ENCODE measurements at places on chromosomes 2 and 18.

GRCh38 chr2:112493858-112494648 lies 12.1 kb downstream of the TTL start:
- DNase-seq = peak; percentile 65

- peak; percentile 28 for DNase-seq
Observed at GRCh38 chr2:12008425-12009061, 262.1 kb downstream of the LPIN1 start.

- DNase-seq = no peak
Observed at GRCh38 chr2:8170552-8171327, 511.1 kb upstream of the ID2 start.

- DNase-seq = peak; percentile 39
Observed at GRCh38 chr2:135299658-135300244, 231.3 kb downstream of the ZRANB3 start.

DNA sequence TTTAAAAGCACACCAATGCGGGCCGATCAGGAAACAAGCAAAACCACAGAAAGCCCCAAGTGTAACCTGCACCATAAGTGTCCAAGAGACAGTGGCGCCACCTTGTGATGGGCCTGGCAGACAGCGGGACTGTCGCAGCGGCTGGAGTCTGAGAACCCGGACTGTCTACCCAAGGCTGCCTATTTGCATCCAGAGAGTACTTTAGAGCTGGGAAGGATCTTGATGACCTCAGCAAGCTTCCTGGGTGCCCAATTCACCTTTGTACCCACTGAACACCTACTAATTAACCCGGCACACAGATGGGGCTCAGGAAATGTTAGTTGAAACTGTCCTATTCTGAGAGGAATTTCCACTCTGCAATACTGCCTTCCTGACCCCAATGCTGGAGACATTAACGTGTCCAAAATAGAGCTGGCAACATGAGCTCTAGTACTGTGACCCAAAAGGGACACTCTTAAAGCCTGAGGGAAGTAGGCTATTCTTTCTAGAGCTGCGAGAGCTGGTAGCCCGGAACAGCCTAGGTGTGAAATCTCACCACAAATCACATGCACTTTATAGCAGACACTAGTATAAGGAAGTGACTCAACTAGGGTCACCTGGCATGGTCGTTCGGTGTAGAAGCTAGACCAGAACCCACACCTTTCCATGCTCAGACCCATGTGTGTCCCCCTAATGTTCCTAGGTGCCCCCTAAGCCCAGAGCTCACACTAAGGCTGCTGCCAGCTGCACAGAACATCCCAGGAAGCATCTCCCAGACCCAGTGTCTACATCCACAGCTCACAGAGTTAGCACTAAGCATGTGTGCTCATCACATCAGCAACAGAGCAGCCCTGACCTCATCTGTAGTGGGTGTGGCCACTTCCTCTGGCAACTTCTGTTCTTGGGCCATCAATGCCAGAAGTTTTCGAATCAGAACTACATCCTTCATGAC lies 25.4 kb downstream of the POLR1A start:
- DNase-seq = peak; percentile 79

DNA sequence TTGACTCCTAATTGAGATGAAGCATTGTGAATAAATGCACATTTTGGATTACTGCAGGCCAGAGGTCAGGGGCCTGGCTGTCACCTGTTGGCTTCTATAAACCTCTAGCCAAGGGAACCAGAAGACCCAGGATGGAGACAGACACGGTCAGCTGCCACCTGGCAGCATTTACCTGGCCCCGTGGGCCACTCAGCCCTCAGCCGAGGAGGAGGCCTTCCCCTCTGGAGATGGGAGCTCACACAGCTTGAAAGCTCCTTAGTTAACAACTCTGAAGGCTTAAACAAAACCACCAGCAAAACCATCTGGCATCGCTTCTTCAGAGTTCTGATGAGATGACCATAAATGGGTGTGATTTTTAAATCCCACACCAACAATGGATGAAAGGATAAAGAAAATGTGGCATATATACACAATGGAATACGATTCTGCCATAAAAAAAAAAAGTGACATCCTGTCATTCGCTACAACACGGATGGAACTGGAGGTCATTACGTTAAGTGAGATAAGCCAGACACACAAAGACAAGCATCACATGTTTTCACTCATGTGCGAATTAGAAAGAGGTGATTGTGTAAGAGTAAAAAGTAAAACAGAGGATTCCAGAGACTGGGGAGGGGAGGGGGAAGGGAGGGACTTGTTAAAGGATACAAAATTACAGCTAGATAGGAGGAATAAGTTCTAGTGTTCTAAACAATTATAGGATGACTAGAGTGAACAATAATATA lies 218.4 kb downstream of the TMEM163 start:
- DNase-seq = peak; percentile 3

DNA sequence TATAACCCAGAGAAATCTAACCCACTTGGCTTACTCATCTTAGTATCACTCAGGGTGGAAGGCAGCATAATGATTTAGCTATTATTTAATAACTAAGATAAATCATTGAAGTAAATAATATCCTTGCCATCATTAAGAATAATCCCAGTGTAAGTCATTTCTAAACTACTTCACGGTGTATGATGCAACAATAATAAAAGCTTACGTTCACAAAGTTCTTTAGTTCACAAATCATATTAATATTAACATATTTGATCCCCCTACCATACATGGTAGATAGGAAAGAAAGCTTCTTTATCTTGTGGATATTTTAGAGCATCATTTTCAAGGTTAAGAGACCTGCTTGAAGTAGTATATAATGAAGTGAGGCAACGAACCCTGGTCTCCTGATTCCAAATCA lies 401.0 kb downstream of the NCKAP5 start:
- DNase-seq = no peak

DNA sequence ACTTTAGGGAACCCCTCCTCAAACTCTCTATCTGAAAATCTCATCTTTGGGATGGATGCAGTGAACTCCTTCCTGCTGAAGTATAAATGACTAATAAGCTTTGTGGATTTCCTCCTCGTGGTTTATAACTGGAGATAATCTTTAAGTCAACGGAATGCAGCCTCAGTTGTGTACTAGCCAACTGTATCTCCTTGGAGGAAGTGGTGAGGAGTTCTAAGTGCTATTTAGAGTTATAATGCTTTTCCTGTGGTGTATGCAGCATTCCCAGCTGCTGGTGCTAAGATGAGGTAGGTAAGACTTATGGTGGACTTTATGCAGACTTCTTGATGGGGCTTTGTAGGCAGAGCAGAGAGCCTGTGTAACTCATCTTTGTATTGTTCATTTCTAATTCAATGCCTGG lies 90.9 kb downstream of the LYPD6B start:
- DNase-seq = peak; percentile 1

DNA sequence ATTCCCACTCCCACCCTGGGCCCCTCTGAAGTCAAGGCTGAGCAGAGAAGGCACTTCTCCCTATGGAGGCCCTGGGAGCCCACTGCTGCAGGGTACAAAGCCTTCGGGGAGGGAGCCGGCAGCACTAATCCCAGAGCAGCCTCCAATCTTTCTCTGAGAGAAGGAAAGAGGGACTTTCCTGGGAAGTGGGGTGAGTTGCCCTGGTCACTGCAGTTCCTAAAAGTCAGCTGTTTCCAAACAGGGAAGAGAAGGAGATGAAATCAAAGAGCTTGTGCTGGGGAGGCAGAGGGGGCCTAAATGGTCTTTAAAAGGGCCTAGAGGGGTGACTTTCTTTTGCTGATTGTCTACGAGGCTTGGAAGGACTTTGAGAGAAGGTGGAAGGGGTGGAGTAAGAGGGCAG lies 264.7 kb downstream of the TNS1 start:
- DNase-seq = no peak

GRCh38 chr2:179805001-179805400 lies 56.4 kb downstream of the ZNF385B start:
- no peak for DNase-seq

GRCh38 chr2:234587341-234588053 lies 90.6 kb upstream of the ARL4C start:
- DNase-seq = no peak

GRCh38 chr2:18749912-18750526 lies 160.7 kb upstream of the NT5C1B start:
- DNase-seq = peak; percentile 80

DNA sequence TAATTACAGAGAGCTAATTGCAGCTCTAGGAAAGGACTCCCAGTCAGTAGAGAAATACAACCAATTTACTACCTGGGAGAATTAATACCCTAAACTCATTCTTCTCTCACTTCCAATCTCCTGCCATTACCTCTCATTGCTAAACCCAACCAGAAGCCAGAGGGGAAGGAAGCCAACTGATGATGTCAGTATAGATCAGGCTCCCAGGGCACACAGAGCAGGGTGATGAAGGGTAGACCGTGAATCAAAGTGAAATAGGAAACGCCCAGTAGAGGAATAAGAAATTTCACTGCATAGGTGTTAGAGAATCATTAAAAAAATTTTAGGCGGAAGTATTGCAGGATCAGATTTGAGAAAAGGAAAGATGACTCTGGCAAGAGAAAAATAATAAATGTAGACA lies 456.8 kb upstream of the NXPH2 start:
- DNase-seq = no peak

GRCh38 chr2:20583425-20583881 lies 67.4 kb downstream of the HS1BP3 start:
- DNase-seq = no peak

- DNase-seq = no peak
Observed at GRCh38 chr2:10501451-10501961, 53.4 kb upstream of the ODC1 start.

GRCh38 chr2:176136374-176137251 lies 7.1 kb downstream of the HOXD8 start:
- no peak for DNase-seq

GRCh38 chr2:221606424-221606823 lies 34.3 kb upstream of the EPHA4 start:
- DNase-seq = no peak

DNA sequence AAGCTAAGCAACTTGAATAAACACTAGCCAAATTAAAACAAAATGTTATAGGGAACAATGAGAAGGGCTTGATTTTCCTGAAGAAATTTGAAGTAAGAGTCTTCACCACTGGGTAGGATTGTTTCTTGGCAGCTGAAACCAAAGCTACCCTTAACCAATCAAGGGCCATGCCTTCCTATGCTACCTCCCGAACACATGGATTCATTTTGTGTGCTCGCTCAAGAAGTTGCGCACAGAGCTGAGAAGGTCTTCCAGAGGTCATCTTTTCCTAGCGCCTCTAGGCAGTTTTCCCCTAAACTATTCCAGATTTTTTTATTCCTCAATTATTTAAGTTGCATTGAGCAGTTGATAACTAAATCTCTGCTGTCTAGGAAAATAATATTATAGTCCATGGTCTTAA lies 264.6 kb downstream of the RBM43 start:
- DNase-seq = no peak

- DNase-seq = no peak
Observed at GRCh38 chr2:159786938-159787337, 11.1 kb downstream of the CD302 start.

GRCh38 chr2:113390124-113390849 lies 47.2 kb upstream of the ZNG1B start:
- DNase-seq = peak; percentile 85

DNA sequence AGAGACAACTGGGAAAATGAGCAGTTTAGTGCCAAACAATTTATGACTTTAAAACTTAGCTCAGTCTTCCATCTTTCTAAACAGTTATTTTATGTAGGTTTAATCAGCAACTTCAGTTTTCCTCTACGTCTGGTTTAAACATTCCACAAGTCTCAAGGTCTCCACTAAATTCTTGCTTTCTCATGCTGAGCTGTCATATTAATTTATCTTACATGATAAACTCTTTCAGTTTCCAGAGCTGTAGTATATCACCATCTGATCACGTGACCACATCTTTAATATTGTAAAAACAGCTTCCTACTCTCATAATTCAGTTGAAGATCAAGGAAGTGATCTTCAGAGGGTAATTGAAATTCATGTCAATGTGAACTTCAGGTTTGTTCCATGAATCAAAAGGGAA lies 158.6 kb downstream of the ZNF804A start:
- DNase-seq = peak; percentile 39

GRCh38 chr18:65214456-65214855 lies 536.4 kb upstream of the CDH7 start:
- DNase-seq = no peak

DNA sequence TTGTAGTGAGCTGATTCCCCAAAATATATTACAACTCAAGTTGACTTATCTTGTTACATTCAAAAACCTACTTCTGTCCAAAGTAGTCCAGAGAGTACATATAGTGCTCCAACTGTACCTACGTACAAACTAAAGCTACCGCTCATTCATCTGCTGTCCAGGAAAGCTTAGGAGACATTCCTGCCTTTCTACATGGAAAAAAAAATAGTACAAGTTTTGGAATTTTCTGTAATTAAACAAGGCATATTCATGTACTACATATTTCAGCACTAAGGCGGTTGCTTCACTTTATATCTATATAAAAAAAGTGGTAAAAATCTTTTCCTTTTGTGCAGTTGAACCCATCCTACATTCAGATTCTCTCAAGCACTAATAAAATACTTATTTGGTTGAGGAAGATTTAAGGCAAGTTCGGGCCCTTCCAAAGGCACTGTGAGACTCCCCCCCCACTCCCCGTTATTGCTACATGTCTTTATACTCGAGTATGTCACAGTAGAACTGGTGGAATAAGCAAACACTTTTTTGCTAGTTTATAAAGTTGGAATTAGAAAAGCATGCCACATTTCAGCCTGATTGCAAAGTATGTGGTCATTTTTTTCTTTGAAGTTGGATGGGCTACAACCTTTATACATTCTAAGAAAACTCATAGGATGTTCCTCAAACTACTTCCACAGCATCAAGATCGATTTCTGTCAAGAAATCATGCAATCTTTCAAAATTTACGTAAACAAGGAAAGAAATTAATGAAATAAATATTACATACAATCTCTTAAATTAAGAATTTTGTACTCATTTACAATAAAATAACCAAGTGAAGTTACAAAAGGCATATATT lies 3.7 kb downstream of the ZFP36L2 start:
- DNase-seq = peak; percentile 45

DNA sequence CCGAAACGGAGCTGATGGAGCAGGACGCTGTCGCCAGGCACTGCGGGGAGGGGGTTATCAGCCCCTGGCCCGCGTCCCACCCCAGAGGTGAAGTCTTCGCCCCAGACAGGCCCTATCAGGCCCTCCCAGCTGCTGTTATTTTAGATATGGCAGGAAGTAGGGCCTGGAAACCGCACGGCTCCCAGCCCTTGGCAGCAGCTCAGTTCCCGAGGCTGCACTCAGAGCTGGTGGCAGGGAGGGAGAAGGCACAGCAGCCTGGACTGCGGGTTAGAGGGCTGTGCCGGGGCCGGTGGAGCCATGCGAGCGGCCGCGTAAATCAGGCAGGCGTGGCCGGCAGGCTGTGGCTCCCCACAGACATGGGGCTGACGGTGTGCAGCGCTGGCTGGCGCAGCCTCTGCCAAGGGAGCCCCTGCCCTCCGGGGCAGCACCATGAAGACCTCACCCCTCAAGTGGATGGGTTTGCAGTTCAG lies 111.4 kb downstream of the NFATC1 start:
- DNase-seq = peak; percentile 81

- no peak for DNase-seq
Observed at GRCh38 chr2:228283491-228284171, 102.1 kb upstream of the SPHKAP start.

Data from fibroblast of pulmonary artery (primary cell).